Stimulated activated CD4-positive, alpha-beta T cell treated with anti-CD3 and anti-CD28 coated beads, Interleukin-1b, Interleukin-23, amount 100 ng/mL, for 24 hours (primary cell): ENCODE measurements at places on chromosomes 12 and 14.

DNA sequence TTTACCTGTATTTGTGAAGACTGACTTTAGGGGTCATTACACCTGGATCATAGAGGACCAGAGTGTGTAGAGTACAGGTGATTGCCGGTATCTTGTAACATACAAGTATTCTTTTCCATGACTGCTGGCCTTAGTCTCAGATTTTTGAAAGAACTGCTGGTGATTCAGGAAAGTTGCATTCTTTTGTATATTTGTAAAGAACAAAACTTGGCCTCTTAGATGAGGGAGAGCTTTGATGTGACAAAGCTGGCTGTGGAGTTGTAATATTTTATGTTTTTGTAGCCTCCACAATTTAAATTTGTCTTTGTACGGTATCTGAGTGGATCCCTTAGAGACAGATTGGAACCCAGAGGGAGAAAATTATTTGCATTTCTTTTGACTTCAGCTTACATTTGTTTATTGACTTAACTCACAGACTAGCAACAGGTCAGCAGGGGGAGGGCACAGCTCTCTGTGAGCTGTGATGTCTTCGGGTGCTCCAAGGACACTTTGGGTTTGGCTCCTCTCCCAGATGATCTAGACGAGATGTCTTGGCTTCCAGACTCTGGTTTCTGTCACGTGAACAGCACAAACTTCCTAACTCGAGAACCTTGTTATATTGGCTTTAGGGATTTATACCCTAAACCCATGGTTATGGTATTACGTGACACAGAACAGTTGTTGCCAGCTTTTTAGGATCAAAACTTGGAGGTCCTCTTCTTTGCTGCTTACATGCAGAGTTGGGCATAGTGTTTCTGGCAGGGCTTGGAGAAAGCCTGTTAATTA lies 65.9 kb downstream of the DAAM1 start:
- DNase-seq = no peak

- no peak for DNase-seq
Observed at GRCh38 chr12:6093764-6094163, 30.7 kb downstream of the VWF start.

GRCh38 chr12:2783936-2784600 lies 10.7 kb upstream of the FKBP4 start:
- no peak for DNase-seq

DNA sequence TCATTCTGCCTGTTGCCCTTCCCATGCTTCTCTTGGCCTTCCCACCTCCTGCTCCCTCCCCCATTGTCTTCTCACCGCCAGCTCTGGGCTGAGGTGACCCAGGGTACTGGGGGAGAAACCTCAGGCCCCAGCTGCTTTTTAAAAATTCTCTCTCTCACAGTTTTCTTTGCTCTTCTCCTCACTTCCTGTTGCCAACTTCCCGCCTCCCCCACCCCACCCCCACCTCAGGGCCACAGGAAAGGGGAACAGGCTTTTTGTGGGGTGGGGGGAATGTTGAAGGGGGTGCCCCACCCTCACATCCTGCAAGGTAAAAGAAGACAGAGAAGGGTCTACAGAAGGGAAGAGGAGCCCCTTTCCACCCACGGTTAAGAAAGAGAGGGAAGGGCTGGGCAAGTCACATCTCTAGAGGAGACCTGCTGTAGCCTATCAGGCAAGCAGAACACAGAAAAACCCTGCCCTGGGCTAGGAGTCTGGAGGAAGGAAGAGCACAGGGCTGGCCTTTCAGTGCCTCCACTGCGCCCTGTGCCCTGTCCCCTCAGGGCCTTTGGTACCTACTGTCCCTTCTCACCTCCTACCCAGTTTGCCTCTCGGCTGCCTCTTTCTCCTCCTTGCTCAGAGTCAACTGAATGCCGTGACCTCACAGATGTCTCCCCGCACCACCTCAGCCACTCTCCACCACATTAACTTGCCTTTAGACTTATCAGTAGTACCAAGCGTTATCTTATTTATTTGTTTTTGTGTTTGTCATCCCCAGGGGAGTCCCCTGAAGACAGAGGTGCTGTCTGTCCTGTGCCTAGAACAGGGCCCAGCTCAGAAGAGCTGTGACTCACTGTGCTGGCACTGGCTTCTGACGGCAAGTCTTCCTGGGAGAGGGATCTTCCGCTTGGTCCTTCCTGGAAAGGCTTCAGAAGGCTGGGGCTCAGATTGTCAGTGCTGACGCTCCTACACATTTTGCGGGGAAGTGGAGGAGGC lies 1.7 kb downstream of the ARHGAP9 start:
- DNase-seq = no peak

- no peak for DNase-seq
Observed at GRCh38 chr12:57385586-57385985, 45.3 kb downstream of the R3HDM2 start.

DNA sequence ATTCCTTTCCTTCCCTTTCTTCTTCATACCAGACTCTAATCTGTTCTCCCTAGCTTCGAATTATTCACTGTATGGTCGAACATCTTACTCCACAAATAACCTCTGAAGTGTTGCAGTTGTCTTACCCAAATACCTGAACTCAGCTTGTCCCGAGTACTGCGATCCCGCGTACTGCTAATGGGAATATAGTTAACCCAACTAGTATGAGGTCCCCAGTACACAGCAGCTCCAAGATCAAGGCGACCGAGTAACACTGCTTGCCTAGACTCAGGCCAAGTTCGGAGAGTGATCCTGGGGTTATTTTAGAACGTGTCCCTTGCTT lies 462 bp upstream of the ETNK1 start:
- DNase-seq = no peak

GRCh38 chr14:87076146-87076545 lies 916.8 kb downstream of the GALC start:
- DNase-seq = no peak

DNA sequence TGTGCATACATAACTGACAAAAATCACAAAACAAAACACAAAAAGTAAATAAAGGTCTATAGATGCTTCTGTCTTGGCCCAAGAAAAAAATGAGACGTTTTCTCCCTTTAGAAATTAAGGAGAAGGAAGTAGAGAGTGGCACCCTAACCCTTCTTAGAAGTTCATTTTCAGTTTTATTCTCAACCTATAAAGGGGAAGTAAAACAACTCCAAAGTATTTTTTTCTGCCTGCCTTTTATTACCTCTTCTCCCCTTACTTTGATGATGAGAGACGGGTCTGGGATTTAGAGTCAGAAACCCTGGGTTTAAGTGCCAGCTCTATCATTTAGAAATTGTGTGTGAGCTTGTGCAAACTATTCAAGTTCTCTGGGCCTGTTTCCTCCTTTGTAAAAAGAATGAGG lies 2.8 kb downstream of the PRIM1 start:
- no peak for DNase-seq

- no peak for DNase-seq
Observed at GRCh38 chr14:56063131-56063530, 55.1 kb upstream of the PELI2 start.

DNA sequence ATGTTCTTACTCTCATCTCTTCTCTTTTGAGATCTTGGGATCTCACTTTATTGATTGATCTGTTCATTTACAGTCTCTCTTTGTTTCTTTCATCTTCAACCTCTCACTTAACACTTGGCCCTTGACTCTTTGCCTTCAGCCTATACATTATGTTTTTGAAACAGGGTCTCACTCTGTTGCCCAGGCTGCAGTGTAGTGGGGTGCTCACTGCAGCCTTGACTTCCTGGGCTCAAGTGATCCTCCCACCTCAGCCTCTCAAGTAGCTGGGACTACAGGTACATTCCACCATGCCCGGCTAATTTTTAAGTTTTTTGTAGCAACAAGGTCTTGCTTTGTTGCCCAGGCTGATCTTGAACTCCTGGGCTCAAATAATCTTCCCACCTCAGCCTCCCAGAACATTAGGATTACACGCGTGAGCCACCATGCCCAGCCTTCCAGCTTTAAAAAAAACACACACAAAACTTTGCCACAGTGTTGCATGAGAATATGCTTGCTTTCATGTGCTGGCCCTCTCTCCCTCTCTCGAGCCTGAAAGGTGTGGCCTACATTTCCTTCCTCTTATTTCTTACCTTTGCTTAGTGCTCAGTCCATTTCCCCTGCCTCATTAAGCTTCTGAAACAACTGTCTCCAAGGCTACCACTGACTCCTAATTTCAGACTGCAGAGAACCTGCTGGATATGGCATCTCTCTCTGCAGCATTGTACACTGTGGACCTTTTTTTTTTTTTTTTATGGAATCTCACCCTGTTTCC lies 9.9 kb downstream of the DIP2B start:
- no peak for DNase-seq

DNA sequence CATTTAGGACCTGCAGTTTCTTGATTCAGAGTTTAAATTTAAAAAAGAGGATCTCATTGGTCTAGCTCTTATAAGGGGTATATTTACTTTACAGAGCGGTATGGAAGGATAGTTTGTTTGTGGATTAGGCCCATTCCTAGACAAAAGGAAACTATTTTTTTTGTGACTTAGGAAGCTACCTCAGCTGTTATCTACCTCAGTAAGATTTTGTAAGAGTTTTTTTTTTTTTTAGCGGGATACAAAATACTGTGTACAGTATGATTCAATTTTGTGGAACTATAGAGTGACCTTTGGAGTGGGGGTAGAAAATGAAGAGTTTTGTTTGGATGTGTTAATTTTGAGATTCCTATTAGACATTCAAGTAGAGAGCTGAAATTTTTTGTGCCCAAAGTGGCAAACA lies 104.6 kb upstream of the ATF1 start:
- DNase-seq = no peak

DNA sequence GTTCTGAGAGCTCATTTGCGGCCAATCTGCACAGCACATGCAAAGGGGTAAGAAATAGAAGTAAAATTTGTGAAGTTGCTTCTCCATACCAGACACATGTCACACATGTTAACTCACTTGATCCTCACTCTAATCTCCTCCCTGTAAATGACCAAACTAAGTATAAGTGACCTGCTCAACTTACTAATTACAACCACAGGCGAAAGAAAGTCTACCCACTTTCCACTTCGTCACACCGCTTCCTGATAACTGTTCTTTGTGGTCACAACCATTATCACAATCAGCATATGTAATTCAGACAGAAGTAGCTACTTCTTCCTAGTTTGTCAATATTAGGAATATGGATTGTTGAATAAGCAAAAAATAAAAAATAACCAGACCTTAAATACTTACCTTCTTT lies 293.7 kb upstream of the CLEC14A start:
- no peak for DNase-seq

DNA sequence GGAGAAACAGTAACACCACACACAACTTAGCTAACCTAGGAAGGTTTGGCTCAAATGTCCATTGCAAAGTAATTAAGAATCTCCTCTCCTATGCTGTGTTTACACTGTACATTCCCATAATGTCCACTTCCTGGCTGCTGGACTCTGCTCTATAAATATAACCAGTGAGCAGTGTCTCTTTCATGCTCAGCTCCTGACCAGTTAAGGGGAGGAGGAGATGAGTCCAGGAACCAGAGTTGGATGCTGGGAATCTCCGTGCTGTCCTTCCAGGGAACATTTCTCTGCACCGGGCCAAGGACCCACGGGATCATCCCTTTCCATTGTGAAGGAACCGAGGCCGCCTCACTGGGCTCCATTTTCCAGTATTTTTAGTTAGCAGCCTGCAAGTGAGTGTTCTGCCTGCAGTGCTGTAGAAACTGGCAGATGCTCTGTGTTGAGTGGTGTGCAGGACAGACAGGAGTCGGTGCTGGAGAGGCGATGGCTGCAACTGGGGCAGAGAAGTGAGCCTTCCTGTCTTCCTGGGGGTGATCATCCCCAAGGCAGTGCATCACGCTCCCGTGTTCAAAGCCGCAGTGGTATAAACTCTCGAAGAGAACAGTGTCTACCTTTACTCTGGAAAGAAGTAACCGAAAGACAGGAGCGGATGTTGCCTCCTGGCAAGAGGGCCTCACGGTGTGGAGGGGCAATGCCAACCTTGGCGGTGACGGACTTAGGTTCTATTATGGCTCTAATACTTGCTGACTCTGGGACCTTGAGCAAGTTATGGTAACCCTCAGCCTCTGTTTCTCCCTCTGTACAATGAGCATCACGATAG lies 195.5 kb downstream of the CACNA1C start:
- DNase-seq = no peak

GRCh38 chr12:31321186-31321896 lies 4.6 kb downstream of the SINHCAF start:
- no peak for DNase-seq

DNA sequence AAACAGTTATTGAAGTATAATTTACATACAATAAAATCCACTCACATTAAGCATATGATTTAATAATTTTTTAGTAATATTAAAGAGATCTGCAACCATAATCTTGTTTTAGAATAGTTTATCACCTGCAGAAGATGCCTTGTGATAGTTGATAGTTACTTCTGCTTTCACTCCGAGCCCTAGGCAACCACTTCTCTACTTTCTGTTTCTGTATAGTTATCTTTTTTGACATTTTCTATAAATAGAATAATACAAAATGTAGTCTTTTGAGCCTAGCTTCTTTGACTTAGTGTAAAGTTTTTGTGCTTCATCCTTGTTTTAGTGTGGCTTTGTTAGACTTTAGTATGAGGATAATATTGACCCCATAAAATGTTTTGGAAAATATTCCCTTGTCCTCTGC lies 111.0 kb downstream of the MNAT1 start:
- DNase-seq = no peak

DNA sequence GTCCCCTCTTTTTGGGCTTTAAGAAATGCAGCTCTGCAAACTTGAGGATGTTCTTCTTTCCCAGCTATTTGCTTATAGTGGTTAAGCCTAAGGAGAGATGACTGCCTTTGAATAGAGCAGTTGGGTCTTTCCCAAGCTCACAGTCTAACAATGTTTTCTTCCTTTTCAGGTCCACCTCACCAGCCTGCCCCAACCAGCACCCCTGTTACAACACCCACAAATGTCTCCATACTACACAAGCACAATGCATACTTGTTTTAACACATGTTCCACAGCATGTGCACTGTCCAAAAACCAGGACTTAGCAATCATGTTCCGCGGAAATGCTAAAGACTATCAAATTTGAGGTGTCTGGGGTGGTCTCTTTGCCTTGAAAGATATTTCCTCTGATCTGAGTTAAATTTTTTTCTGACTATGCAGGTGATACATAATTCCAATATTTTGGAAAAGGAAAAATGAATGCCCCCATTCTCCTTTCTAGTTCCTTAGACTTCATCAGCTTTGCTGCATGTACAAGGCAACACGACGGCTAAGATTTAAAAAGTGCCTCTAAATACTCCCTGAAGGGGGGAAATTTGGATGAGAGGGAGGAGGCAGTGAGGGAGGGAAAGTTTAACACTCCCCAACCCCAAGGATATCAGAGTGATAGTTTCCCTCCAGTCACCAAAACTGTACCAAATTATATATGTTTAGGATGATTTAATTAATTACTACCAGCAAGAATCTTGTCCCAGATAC lies 6.6 kb upstream of the HOXC13 start:
- DNase-seq = no peak

- DNase-seq = no peak
Observed at GRCh38 chr14:22465201-22465840, 123.7 kb downstream of the DAD1 start.

GRCh38 chr12:92416385-92416812 lies 270.8 kb upstream of the BTG1 start:
- DNase-seq = no peak

DNA sequence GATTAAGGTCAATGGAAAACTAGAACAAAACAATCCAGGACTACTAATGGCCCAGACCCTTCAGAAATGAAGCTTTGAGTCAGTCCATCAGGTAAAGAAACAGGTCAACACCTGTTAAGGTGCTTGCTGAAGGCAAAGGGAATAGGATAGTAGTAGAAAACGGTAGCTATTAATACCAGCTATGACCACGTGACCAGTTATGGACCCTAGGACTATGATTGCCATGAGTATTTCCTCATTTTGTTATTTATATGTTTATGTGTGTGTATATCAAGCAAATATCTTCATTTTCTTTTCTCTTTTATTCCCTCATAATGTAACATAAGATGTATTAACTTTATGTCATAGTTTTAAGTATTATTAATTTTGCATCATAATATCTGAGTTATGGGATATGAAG lies 25.6 kb downstream of the FKBP11 start:
- no peak for DNase-seq
